Stimulated activated CD4-positive, alpha-beta T cell treated with anti-CD3 and anti-CD28 coated beads, Interleukin-1b, Interleukin-23, amount 100 ng/mL, for 1 hour (primary cell): ENCODE measurements at places on chromosomes 6 and 20.

DNA sequence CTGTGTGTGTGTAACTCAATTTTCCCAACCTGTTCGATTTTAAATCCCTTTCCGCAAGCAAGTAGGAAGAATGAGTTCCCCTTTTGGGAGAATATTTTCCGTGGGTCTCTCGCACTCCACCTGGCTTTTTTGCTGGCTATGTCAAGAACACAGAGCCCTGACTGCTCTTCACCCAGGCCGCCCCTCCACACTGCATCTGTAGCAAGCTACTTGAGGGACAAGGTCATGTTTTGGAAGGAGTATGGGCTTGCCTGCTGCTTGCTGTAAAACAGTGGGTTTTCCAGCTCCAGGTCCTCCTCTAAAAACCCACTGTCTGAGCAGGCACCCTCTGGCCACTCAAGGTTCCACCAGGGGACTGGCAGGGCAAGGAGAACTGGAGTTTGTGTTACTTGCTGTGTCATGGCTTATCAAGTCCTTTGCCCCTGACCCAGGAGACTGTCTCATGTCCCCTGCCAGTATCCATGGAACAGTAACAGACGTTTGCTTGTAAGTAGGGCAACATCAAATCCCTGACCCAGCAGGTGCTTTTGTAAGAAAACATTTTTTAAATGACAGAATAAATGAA, 35.5 kb upstream of the SYNJ2 start:
- no peak for DNase-seq

DNA sequence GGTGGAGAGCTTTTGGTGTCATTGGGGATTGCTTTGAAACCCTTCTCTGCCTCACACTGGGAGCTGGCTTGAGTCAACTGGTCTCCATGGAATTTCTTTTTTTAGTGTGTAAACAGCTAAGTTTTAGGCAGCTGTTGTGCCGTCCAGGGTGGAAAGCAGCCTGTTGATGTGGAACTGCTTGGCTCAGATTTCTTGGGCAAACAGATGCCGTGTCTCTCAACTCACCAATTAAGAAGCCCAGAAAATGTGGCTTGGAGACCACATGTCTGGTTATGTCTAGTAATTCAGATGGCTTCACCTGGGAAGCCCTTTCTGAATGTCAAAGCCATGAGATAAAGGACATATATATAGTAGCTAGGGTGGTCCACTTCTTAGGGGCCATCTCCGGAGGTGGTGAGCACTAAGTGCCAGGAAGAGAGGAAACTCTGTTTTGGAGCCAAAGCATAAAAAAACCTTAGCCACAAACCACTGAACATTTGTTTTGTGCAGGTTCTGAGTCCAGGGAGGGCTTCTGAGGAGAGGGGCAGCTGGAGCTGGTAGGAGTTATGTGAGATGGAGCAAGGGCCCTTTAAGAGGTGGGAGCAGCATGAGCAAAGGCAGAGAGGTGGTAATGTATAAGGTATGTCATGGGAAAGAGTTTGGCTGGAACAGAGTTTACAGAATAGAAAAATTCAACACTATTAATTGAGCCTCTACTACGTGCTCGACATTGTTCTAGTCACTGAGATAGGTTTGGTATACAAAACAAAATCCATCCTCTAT, 31.2 kb downstream of the SRSF3 start:
- no peak for DNase-seq

DNA sequence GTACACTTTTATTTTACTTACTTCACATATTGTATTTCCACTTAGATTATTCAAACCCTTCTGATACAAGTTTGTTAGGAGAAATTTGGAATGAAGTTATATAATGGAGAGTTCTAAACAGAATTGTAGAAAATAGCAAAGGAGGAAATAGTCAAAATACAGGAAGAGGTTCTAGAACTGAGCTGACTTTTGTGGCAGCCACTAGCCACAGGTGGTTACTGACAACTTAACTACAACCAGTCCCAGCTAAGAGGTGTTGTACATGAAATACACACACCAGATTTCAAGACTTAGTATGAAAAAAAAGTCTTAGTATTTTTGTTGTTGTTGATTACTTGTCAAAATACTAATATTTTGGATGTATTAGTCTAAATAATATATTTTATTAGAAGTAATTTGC, 727.4 kb upstream of the CITED2 start:
- no peak for DNase-seq

- no peak for DNase-seq
These were observed 21.0 kb upstream of the LAMA4 start for GRCh38 chr6:112275365-112275764.

- no peak for DNase-seq
These were observed 43.4 kb upstream of the SIRPG start for GRCh38 chr20:1700990-1701389.

DNA sequence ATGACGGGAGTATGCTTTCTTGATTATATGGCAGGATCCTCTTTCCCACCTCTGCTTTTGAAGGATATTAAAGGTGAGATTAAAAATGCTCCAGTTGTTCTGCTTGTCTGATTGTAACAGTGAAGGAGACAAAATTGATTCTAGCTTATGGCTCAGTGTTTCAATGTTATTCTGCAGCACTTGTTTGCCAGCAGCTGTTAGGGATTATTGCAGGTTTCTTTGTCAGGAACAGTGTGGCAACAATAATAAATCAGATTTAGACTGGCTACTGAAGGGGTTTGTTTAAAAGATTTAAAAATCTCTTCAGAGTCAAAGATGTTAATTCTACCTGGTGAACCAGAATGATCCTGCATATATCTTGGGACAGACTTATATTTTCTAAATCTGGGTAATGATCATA, 126.9 kb downstream of the LAMA2 start:
- DNase-seq: no peak

- no peak for DNase-seq
These were observed 56.4 kb upstream of the RPS6KA2 start for GRCh38 chr6:166683477-166683876.

DNA sequence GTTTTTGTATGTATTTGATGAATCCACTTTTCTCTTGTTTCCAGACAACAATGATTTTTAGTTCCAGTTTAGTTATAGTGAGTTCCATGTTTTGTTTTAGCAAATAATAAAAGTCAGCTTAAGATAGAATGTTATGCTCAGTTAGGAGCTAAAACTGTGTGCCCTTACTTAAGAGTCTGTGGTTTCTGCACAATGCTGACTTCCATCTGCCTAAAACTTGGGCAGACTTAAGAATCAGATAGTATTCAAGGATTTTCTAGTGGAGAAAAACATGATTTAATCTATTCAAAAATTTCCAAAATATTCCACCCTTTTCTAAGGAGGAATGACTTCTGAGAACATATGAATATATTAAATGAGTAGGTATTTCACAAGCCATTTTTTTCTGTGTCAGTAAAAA, 32.8 kb downstream of the LAMA4 start:
- DNase-seq: no peak

- no peak for DNase-seq
These were observed 90.7 kb upstream of the BACH2 start for GRCh38 chr6:90387383-90387775.

GRCh38 chr20:63015662-63016361, 9.0 kb upstream of the BHLHE23 start:
- no peak for DNase-seq

- DNase-seq: no peak
These were observed 118.3 kb downstream of the KHDC1L start for GRCh38 chr6:73107016-73107415.

DNA sequence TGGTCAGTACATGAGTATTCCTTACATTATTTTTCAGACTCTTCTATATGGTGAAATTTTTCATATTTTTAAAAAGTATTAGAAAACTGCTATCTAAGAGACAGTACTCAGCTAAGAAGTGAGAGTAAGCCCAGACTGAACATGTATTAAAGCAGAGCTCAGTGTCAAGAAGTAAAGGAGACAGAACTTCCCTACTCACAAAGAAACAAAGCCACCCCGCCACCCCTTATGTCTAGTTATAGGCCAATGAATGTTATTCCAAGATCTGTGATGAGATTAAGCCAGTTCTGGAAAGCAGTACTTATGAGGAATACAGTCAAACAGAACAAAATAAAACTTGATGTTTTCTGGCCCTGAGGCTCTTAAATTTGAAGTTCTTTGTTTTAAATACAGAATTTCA, 114.5 kb downstream of the RNGTT start:
- no peak for DNase-seq

DNA sequence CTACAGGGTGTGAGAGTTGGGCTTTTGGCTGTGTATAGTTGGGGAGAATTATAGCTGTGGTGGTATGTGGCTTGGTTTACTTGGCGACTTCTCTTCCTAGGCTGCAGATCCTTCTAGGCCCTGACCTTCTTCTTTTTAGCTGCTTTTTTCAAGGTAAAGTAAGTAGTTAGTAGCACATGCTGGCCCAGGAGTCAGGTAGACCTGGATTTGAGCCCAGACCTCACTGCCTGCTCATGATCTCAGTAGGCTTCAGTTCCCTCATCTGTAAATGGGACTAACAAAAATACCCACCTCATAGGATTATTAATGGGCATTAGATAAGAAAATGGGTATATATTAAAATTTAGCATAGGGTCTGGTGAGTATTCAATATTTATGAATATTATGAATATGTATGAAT, 17.4 kb upstream of the TMEM217 start:
- no peak for DNase-seq

DNA sequence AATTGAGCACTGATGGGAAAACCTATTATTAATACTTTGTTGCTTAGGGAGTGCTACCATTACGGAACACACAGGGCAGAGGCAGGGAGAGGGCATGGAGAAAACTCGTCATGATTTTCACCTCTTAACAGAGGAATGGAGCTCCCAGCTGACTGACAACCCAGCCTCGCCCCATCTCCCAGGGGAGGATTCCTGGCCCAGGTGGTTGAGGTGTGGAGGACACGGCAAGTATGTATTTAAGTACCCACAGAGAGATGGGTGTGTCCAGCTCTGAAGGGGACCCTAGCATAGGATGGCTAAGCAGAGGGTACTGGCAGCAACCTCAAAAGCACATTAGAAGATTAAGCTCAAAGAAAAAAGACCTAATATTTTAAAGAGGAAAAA, 261.9 kb upstream of the MOCS1 start:
- no peak for DNase-seq

- no peak for DNase-seq
These were observed 75.7 kb upstream of the QKI start for GRCh38 chr6:163338671-163339405.

- no peak for DNase-seq
These were observed 5.5 kb upstream of the PRELID3B start for GRCh38 chr20:59047938-59048680.

DNA sequence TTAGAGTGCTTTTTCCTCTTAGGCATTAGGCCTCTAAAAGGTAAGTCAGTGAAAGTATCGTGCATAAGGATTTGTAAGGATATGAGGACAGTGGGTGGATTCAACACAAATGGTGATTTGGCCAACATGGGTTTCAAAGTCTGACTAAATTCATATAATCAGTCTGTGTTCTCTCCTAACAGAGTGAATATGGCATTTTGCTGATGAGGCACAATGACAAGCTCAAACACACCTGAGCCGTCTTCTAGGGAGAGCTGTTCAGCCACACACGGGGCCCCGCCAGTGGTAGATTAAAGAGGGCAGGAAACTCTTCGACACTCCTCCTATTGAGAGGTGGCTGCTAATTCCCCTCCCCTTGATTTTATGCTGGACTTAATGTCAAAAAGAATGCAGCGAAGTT, 59.5 kb upstream of the PROKR2 start:
- DNase-seq: no peak

GRCh38 chr20:37526238-37526838, 1.3 kb downstream of the BLCAP start:
- no peak for DNase-seq

DNA sequence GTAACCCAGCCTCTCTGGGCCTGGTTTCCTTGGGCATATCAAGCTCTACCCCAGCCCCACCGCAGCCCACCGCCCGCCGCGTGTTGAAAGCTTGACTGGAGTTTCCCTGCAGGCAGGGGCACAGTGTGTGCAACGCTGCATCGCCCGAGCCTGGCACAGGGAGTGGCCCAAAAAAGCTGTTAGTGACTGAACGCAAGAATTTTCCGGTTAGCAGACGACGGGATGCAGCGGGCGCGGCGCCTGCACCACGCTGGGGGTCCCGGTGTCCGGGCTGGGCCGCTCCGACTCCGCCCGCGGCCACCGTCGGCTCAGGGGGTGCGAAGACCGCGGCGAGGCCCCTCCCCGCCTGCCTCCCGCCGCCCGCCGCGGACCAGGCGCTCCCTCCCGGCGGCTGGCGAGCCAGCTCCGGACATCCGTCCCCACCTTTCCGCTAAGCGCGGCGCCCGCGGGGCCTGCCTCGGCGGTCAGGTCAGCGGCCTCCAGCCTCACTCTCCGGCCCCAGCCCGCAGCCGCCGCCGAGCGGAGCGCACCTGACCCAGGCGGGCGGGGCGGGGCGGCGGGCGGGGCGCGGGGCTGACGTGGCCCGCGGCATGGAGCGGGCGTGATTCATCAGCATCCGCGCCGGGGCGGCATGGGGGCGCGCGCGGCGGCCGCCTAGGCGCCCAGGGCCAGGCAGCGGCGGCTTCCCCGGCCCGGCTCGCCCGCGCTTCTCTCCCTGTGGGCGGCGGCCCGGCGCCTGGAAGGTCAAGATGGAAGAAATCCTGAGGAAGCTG, at the start of gene ARFGEF3:
Gene ARFGEF3 (plus strand): TSS at position 602 of the 773 bp plus-strand sequence. CDS start 148 bp downstream, at position 750.
- DNase-seq: peak; percentile 51

- peak; percentile 35 for DNase-seq
These were observed 710 bp downstream of the BTBD9 start for GRCh38 chr6:38638941-38639497.

DNA sequence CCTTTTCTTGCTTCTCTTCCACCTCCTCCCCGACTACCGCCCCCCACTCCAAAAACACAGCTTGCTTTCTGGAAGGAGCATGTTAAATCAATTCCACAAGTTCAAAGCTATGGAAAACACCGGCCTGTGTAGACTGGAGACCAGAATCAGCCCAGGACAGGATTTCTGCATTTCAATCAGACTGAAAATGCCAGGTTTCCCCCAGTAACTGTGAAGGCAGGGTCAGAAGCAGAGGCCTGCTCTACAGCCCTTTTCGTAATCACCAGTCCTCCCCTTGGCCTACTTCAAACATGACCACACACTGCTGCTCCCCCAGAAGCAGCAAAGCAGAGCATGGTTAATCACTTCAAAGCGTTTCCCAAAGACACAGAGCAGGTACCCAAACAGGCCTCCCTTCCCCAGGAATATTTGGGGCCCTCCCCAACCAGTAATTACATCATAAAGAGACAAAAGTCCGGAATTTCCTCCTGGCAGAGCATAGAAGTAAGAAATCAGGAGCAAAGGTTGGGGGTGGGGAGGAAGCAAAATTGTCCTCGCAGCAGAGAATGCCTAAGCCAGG, 38.4 kb downstream of the ZMYND8 start:
- no peak for DNase-seq

DNA sequence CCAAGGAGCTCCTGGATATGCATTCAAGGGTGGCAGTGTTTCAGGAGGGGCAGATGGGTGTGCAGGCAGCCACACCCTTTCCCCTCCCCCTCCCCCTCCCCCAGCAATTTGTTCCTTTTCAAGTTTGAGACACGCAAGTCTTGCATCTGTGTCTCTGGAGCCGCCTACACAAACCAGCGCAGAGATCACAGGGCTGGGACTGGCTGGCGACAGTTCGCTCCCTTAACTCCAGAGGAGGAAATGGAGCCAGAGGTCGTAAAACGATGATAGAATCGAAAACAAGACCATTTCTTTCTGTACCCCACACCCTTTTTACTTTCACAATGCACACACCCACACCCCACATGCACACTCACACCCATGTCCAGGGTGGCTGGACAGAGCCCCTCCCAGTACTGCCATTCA, 163.1 kb downstream of the LY86 start:
- DNase-seq: no peak
